Stimulated activated CD4-positive, alpha-beta T cell treated with anti-CD3 and anti-CD28 coated beads, Interleukin-1b, Interleukin-23, amount 100 ng/mL, for 48 hours (primary cell): ENCODE measurements at places on chromosomes 5 and 9.
A peak's percentile ranks its signal among the peaks of the same experiment; 100 is the strongest.

GRCh38 chr9:33340186-33340585, 49.9 kb downstream of the NFX1 start:
- no peak for DNase-seq

DNA sequence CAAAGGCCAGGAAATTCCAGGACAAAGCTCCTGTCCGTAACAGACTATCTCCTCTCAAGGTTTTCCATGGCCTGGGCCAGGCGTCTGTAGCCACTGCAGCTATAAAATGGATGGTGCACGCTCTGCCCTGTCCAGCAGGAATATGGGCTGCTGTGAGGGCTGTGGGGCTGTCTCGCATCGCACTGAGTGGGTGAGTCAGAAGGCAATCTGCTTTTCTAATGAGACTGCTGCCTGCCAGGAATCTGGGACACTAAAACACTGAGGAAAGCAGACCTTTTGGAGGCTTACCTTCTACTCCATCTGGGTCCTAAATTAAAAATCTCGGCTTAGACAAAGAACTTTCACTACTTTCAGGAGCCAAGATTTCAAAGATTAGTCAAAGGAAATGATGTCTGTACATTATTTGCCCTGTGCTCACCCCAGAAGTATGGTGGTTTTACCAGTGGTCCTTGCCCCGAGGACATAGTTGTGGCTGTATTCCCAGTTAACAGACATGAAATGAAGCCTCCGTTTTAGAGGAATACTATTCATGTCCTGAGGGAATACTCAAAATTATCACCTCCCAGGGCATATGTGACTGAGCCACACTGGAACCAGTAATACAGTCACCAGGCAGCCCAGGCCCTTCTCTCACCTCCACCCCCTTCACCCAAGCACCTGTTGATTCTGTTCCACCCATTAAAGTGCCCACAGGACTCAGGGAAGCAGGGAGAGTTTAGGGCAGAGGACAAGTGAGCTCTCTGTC, 56.4 kb downstream of the PFDN1 start:
- no peak for DNase-seq

DNA sequence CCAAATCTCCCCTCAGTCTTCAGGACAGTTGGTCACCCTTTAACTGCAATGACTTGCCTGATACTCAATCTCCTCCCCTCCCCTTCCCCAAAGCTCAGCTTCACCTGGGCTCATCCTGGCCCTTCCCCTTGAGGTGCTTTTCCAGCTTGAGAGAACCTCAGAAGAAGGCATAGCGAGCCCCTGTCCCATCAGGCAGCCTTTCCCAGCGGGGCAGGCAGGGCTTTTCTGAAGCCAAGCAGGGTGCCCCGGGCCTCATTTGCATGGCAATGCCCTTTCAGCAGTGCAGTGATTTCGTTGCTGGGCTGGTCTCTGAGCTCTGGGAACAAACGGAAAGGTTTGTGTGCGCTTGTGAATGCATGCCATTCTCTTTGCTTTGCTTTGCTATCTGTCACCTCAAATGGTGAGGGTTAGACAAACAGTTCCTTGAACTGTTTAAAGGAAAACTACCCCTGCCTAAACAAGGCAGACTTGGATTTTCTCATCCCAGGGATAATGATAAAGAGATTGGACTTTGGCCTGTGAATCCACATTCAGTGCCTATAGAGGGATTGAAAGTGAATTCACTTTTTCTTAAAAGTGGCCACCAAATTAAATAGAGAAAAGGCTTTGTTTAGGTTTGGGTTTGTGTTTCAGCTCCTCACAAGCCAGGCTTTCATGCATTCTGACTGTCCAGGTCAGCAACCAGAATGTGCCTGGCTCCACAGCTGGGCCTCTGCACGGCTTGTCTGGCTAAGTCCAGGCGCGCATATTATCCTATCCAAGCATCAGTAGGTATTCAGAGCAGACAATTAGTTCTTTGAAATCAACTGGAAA, 165.3 kb downstream of the ZNF608 start:
- DNase-seq, result no peak

DNA sequence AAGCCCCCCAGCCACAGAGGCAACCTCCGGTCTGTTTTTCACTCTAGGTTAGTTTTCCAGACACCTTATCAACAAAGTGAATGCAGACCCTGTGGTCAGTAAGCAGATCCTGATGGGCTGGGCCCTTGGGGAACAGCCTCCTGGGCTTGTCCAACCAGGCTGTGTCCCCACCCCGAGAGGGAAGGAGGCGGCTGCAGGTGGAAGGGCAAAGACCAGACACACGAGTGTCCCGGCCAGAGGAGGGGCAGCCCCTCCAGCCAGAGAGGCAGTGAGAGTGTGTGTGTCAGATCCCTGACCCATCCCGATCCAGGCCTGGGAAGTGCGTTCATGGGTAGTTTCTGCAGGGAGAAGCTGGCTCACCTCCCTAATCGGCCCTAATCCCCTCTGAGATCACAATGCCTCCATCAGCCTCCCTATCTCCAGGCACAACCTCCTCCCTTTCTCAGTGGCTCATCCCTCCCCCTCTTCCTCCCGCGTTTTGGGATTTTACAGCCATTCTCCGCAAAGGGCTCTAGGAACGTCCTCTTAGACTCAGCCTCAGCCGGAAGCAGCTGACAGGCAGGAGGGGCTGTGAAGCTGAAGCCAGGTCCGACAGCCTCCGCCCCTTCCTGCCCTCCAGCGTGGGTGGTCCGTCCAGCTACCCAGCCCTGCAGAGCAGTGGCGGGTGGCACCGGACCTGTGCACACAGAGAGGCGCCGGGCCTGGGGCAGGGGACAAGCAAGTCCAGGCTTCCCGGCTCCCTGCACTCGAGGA, 9.7 kb downstream of the SLC12A7 start:
- no peak for DNase-seq

GRCh38 chr9:130535818-130536521, 43.4 kb upstream of the FUBP3 start:
- no peak for DNase-seq

GRCh38 chr5:116517488-116517887, 57.1 kb downstream of the SEMA6A start:
- no peak for DNase-seq

- DNase-seq, result no peak
Observed at GRCh38 chr5:92944337-92944736, 636.7 kb downstream of the NR2F1-AS1 start.

GRCh38 chr5:156762771-156763170, 87.3 kb upstream of the PPP1R2B start:
- no peak for DNase-seq

DNA sequence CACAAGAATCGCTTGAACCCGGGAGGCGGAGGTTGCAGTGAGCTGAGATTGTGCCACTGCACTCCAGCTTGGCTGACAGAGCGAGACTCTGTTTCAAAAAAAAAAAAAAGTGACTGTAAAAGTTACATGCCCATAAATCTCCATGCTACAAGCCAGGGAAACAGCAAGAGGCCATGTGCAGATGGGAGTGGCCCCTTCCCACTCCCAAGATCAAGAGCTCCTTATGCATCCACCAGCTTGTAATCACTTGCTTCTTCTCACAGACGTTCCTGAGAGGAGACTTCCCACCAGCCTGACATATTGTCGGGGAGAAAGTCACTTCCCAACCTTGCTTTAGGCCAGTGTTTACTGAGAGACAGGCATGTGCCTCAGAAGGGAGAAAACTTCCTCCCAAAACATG, 45.6 kb upstream of the N4BP3 start:
- no peak for DNase-seq

DNA sequence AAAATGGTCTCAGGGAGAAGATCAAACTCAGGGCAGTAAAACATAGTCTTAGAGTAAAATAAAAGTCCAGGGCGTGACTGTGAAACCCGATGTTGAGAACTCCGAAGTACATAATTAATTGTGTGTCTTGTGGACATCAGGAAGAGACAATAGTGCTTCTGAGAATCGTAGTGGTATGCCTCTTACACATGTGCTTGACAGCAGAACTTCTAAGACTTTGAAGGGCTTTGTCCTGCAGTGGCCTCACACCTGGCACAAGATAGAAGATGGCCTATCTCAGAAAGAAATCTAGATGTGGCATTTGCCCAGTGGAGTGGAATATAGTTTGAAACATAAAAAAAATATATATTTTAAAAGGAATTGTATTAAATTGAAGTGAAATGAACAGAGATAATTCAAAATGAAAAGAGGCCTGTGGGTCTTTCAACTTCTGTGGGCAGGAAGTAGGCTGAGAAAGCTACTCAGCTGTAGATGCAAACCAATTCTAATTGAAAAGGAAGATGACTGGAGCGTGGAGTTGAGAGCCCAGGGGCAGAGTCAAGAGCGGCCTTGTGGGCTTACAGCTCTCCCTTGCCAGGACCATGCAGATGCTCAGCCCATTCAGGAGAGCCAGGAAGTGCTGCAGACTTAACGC, 468.4 kb downstream of the KDM4C start:
- DNase-seq, result no peak

DNA sequence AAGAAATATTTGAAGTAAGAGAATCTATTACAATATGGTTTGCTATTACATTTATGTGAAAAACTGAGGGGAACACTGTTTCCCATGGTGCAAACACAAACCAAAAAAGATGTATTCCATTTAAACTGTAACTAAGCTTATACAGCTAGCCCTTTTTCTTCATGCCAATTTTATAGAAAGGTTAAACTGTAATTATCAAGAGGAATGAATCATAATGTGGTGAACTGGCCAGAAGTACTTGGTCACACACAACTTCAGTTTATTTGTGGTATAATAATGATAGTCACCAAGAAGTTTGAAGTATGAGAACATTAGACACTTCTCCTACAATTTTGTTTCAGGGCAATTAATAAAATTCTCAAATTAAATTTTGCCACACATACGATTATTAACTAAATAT, 177.9 kb downstream of the XRCC4 start:
- no peak for DNase-seq

DNA sequence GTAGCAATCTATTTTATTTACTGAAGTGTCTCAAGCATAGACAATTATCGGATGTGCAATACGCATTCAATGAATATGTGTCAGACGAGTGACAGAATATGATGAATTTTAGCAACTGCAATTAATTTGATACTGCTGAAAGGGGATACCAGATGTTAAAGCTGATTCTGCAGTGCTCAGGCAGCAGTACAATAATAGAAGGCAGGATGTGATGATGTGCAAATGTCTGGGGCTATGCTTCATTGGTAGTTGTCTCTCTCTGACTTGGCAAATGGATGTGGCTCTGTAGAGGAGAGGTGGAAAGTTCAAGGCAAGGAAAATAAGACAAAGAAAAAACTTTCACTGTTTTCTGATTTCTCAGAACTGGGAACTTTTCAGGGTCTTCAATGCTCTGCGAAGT, 721.2 kb downstream of the CDH18 start:
- DNase-seq, result no peak

DNA sequence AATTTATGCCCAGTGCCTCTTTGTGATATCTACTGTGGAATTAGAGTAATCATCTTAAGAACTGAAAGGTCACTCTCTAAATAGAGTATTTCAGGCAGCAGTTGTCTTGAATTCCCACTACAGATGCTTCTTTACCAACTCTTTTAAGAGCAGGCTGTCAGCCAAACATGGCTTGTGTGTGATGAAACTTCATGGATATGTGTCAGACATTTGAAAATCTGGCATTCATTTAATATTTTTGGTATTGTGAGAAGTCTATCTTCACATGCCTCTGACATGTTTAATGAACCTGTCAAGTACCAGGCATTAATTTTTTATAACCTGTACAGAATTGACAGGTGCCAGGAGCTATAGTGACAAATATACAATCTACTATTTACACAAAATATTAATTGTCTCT, 318.6 kb downstream of the CDH9 start:
- DNase-seq, result no peak

- DNase-seq, result no peak
Observed at GRCh38 chr5:16229357-16229940, 49.9 kb upstream of the MARCHF11 start.

GRCh38 chr5:38913714-38914113, 67.9 kb downstream of the OSMR start:
- no peak for DNase-seq

GRCh38 chr5:181191526-181192336, 13.3 kb downstream of the TRIM7 start:
- peak; percentile 95 for DNase-seq

GRCh38 chr9:126614455-126615244, 922 bp downstream of the LMX1B start:
- DNase-seq, result no peak

GRCh38 chr5:45113726-45114125, 305.0 kb downstream of the MRPS30 start:
- no peak for DNase-seq

- DNase-seq, result no peak
Observed at GRCh38 chr5:170151097-170151831, 45.6 kb downstream of the FOXI1 start.

DNA sequence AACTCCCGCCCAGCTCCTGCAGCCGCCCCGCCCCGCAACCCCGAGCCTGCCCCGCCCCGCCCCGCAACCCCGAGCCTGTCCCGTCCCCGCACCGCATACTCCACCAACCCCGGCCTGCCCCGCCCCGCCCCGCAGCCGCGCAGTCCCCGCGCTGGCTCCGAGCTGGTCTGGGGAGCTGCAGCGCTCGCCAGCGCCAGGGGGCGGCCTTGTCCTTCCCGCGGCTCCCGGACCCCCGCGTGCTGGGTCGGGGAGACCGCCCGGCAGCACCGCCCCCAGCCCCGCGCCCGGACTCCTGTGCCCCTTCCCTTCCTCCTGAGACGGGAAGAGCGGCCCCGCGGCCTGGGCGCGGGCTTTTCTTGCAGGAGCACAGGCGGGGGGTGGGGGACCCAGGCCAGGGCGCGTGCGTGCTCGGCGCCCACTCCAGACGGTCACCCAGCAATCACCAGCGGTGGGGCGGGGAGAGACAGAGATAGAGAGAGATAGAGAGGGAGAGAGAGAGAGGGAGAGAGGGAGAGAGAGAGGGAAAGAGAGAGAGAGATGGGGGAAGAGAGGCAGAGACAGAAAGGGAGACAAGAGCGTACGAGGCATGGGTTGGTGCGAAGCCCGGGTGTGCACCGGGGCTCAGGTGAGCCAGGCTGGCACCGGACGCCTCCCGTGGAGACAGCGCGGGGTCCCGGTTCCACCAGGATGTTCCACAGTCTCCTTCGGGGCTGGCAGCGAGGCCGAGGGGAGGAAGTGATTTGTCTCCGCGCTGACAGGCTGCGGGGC, 14.7 kb upstream of the TMEM250 start:
- no peak for DNase-seq

- no peak for DNase-seq
Observed at GRCh38 chr9:84597131-84597530, 72.4 kb upstream of the NTRK2 start.

GRCh38 chr5:173757403-173758209, 130.5 kb upstream of the CPEB4 start:
- no peak for DNase-seq

DNA sequence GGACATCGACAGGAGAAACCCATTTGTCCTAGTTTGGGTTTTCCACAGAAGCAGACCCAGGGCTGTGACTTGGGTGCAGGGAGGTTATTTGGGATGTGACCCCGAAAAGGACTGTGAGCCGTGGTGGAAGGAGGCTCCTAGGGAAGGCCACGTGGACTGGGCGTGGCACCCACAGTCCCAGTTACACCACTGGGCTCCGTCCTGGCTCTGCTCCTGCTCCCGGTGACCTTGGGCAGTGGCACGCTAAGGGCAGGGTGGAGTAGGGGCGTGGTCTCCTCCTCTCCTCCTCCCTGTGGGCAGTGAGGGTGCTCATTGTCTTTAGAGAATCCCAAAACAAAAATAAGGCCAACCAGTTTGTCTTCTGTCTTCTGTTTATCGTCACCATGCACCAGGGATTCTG, 190.1 kb downstream of the GADD45G start:
- no peak for DNase-seq
